CD4-positive, alpha-beta T cell treated with Interleukin-17A for 4 hours (primary cell): ENCODE measurements at places on chromosomes 11 and 22.

- no peak for DNase-seq
Measured at GRCh38 chr11:130689222-130689908, 226.9 kb downstream of the SNX19 start.

DNA sequence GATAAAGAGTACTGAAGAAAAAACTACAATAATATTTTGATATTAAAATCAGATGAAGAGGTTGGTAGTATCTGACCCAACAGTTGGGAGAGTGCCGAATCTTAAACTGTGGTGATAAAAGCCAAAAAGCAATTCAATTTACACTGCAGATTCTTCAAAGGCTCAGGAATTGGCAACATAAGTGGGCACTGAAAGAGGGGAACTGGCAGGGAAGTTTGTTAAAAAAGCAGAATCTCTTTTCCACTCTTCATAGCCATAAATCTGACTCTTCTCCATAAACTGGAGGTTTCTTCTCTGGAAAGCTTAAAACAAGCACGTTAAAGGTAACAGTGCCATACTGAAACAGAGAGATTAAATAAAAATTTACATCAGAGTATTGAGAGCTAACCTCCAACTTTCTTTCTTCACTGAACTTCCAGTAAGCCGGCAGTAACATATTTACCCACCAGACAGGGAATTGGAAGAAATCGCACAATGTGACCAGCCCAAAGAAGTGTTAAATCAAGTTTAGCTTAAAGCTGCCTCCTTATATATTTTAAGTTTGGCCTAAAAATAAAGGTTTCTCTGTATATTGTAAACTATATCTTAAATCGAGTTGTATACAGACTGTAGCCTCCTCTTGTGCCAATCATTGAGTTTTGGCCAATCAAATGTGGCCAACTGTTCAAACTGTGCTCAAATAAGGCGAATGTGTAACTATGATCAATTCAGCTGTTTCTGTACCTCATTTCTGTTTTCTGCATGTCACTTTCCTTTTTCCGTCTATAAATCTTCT, 358.3 kb downstream of the NXPE2 start:
- no peak for DNase-seq

GRCh38 chr11:32817852-32818183, 11.9 kb upstream of the PRRG4 start:
- no peak for DNase-seq

- DNase-seq = no peak
Measured at GRCh38 chr22:45868571-45869339, 108.2 kb downstream of the WNT7B start.

GRCh38 chr11:35017528-35018342, 101.3 kb downstream of the PDHX start:
- DNase-seq = no peak

GRCh38 chr22:32717337-32718240, 83.9 kb upstream of the TIMP3 start:
- DNase-seq = no peak

DNA sequence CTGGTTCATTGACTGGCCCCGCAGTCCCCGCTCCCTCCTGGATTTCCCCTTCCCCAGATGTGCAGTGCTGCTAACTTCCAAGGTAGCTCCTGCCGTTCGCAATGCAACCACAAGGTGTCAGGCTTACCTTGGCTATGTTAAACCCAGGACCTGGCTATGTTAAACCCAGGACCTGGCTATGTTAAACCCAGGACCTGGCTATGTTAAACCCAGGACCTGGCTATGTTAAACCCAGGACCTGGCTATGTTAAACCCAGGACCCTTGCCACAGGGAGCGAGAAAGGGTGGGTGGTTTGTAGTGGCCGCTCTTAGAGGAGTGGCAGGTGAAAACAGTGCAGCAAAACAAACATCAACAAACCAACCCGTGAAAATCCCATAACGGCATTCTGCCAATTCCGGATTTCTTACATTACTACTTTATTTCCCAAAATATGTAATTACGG, 2.9 kb upstream of the ADAMTS8 start:
- peak; percentile 68 for DNase-seq

- DNase-seq = no peak
Measured at GRCh38 chr11:69904974-69905535, 85.8 kb upstream of the FGF3 start.
